Lung microvascular endothelial cell (primary cell): ENCODE measurements at places on chromosomes 16 and 17.

GRCh38 chr17:36182176-36183000, 6.0 kb upstream of the TBC1D3B start:
- DNase-seq = no peak

DNA sequence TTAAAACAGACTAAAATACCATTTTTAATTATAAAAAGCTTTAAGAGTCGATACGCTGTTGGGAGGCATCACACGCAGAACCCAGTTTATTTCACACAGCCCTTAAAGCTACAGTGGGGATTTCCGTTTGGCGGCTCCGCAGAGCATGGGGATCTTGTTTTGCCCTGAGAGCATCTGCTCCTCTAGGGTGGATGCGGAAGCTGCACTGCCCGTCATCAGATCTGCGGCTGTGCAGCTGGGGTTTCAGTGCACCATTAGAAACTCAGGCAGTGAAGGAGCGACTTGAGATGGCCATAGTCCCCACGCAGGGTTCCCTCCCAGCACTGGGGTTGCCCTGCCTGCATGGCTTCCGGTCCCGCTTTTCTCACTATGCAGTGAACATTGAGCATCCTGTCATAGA, 62.2 kb upstream of the CHMP6 start:
- DNase-seq = no peak

- DNase-seq = no peak
Observed at GRCh38 chr16:51328733-51329132, 177.7 kb upstream of the SALL1 start.

DNA sequence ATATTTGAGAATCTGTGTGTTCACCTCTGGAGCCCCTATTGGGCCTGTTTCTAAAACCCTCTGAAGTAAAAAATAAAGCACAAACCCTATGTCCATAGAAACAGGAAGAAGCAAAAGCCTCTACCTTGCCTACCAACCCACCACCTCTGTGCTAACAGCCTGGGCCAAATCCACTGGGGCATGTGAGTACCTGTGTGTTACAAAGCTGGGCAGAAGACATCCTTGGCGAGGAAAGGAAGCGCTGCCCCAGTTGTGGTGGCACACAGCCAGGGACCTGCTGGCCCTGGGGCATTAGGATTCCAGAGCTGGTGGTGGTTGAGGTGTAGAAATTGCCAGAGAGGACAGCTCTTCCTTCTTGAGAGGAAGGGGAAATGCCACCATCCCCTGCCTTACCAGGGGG, 30.0 kb downstream of the MYO18A start:
- DNase-seq = no peak

DNA sequence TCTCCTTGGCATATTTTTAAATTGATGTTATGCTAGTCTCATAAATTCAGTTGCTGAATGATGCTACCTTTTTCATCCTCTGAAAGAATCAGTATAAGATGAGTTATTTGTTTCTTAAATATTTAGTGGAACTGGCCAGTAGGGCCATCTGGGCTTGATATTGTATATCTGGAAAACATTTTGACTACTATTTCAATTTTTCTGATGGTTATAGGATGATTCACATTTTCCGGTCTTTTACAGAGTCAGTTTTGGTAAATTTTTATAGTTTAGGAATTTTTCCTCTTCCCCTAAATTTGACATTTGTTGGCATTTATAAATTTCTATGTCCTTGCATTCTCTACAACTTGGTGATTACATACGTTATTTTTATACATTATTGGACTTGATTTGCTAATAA, 296.3 kb upstream of the AXIN2 start:
- DNase-seq = no peak

DNA sequence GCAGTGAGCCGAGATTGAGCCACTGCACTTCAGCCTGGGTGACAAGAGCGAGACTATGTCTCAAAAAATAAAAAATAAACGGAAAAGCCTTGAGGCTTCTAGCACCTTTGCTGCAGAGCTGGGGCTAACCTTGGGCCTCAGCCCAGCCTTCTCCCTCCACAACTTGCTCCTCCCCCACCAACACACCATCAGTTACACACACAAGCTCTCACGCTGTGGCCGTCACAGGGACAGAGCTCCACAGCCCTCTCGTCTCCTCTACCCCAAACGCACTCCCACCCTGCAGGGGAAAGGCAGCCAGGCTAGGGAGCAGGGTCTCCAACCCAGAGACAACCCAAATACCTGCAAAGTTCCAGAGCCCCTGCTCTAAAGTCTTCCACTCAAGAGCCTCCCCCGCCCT, 22.0 kb upstream of the MRPS23 start:
- DNase-seq = no peak

DNA sequence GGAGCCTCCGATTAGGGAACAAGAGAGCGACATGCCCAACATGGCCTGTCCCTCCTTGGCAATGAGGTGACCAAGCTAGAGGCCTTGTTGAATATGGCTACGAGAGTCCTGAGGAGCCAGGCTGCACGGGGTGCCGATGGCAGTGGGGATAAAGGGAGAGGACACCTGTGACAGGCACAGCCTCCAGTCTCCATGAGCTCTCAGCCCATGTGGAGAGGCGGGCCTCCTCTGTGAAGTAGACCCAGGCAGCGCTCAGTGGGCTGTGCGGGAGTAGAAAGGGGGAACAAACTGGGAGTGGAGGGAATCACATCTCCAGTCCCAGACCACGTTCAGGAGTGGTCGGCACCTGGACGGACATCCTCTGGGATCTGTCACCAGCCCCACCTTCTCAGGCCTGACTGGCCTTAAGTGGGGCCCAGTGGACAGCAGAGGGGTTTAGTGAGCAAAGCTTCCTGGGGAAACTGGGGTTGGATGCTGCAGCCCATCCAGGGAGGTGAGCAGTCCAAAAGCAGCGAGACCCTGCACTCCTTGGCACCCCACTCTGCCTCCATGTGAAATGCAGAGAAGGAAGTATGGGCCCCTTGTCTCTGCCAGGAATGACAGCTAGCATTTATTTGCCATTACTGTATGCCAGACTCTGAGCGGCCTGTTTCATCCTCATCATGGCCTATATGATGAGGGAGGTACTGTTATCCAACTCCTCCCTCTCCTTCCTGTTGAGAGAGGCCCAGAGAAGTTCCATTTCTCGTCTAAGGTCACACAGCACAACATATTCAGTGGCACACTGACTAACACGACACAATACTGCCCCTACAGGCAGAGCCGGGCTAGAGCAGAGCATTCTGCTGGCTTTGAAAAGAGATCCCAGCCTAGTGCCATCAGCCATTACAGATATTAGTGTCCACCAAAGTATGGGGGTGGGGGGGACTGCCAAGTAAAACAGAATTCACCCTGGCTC, 4.5 kb upstream of the TMEM92 start:
- DNase-seq = peak; percentile 71

DNA sequence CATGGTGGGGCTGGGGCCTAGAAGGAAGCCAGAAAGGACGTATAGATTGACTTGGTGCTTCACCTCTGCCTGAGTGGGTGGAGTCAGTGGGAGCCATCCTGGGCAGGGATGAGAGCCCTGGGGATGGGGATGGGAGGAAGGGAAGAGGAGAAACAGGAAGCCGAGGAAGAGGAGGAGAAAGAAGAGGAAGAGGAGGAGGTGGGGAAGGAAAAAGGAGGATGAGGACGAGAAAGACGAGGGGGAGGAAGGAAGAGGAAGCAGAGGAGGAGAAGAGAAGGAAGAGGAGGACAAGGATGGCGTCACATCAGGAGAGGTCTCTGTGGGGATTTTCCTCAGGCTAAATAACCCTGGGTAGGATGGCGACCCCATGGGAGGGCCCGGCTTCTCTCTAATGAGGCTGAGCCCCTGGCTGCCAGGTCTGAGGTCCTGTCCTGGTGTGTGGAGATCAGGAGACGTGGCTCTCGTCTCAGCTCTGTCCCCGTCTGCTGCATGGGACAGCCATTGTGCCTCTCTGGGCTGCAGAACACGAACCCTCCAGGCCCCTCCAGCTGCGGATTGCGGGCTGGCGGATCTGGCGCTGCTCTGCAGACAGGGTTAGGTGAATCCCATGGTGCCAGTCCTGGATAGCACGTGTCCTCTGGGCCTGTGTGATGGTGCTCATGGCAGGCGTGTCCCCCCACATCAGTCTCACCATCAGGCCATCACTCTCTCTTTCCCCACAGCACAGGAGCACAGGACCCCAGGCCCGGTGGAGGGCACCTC, 35.5 kb upstream of the MTSS2 start:
- no peak for DNase-seq

DNA sequence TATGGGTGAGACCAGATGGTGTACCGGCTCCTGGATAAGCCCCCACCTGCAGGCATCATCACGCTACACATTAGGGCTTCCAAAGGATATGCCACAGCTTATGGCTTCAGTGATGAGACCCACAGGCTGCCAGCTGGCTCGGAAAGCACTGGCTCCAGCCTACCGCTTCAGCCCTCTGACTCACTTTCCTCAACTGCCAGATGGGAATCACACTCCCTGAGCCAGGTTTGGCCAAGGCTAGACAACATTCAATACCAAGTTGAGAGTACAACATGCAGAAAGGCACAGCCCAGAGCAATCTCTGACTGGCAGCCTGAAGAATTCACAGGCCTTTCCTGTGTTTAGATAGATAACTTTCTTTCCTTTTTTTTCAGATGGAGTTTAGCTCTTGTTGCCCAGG, 10.3 kb downstream of the CENPV start:
- DNase-seq = peak; percentile 83

DNA sequence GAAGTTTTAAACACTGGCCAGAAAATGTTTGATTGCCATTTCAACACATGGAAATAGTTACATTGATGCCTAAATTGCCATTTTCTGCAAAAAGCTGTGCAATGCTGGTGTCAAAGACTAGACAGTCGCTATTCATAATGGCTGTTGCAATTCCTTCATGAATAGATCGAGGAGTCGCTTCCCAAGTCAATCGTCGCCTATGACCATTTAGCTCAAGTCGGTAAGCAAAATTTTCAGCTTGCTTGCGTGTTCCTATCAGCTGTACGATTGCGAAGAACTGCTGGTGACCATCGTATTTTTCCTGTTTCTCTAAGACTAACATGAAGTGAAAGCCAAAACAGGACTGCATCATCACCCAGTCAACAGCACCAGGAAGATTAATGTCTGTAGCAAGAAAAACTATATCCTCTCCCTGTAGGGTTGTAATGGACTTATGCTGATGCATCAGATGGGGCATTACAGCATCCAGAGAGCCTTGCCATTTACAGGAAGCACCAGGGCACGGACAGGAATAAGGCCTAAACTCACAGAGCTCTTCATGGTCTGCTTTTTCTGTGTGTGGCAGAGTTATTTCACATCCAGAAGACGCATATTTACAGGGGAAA, 23.6 kb downstream of the SIAH1 start:
- DNase-seq = no peak

DNA sequence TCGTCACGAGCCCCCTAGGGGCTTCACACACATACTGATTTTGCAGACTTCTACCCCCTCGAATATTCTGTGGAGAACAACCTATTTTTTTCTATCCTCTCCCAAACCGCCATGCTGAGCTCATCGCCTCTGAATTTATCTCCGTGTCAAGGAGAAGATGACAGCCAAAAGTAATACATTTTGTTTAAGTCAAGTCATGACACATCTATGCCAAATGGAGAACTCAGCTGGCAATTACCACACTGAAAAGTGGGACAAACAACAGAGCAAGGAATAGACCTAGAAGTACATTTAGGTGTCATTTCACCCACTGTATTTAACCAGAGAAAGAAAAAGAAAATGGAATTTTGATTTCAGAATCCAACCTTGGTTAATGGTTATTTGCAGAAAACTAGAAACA, 260.2 kb downstream of the SLC39A11 start:
- no peak for DNase-seq

DNA sequence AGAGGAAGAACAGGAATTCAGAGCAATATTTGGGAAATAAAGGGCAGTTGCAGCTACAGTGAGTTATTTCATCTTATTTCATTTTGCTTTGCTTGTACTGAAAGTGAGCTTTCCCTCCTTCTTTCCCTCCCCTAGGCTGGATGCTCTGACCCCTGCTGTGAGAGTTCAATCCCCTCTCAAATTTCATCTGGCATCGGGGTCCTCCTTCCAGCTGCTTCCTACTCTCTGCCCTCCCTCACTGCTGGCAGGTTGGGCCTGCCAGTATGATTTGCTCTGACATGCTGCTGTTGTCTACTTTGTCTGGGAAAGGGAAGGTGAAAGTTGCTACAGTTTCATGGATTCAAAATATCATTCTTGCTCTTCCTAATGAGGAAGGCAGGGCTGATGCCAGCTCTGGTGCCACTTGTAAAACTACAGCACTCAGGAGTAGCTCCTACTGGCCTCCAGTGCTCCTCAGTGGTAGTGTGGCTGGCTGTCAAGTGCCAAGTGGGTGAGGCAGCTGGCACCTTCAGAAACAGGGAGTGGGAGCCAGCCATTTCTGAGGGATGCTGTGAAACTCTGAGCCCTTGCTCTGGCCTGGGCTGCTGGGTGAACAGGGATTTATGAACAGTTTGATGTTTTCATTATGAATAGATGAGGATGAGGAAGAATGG, 408.6 kb downstream of the HAPSTR1 start:
- no peak for DNase-seq

DNA sequence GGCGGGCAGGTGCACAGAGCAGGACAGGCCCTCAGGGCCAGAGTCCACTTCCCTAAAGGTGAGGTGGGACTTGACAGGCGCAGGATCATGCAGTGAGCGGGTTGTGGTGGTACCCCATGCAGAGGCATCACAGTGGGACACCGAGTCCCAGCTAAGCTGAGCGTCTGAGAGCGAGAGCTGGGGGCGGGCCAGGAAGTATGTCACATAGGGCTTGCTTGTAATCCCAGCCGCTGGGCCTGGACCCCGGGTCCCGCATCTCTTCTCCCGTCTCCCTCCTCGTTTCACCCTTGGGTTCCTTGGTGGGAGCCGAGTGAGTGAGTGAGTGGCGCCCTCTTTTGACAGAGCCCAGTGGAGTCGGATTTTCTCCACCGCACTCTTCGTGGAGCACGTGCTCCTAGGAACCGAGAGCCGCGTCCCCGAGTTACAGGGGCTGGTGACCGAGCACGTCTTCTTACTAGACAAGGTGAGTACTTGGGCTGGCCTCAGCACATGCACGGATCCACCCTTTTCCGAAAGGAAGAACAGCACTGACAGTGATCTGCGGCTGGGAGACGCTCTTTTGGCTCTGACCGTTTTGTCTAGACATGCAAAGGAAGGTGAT, 50.8 kb upstream of the ENDOV start:
- DNase-seq = no peak

- no peak for DNase-seq
Observed at GRCh38 chr17:41527063-41528023, 765 bp downstream of the KRT19 start.

DNA sequence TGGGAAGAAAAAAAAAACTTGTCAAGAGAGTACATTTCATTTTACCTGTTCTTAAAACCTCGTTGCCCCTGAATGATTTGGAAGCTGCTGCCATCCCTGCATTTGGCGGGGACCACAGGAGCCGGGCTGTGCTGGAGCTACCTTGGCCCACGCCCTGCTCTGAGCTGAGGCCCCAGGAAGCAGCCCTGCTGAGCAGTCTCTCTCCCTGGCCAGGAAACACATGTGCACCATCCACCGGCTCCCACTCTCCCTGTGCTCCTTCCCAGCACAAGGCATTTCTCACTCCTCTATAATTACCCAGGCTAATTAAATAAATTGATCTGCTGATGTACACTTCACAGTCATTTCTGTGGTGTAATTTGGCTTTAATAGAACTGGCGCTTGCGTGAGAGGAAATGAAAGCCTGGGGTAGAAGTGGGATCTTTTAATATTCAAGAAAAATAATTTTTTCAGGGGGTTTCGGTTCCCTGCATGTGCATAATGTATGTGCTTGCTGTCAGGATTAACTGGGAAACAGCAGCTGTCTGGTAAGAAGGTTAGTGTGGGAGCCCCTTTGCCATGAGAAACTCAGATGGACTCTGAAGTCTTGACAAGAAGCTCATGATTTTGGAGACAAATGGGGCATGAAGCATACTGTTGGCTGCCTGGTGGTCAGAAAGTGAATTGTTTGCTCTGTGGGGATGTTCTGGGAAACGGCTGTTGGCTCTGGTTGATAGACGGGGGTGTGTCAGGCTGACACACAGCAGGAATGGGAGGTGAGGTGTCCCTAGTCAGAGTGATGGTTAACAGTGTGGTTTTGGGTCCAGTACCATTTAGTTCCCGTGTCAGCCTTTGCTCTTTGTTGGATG, 252.3 kb upstream of the EEF2KMT start:
- no peak for DNase-seq
